Midbrain (tissue), 1 donor: ENCODE measurements at places on chromosomes 11 and 22.

- no peak for DNase-seq
These were observed 126.2 kb downstream of the KCNQ1 start for GRCh38 chr11:2570841-2571597.

GRCh38 chr11:45968901-45969300 lies 46.4 kb downstream of the LARGE2 start:
- no peak for DNase-seq

GRCh38 chr11:8608652-8609051 lies 14.6 kb upstream of the STK33 start:
- no peak for DNase-seq

DNA sequence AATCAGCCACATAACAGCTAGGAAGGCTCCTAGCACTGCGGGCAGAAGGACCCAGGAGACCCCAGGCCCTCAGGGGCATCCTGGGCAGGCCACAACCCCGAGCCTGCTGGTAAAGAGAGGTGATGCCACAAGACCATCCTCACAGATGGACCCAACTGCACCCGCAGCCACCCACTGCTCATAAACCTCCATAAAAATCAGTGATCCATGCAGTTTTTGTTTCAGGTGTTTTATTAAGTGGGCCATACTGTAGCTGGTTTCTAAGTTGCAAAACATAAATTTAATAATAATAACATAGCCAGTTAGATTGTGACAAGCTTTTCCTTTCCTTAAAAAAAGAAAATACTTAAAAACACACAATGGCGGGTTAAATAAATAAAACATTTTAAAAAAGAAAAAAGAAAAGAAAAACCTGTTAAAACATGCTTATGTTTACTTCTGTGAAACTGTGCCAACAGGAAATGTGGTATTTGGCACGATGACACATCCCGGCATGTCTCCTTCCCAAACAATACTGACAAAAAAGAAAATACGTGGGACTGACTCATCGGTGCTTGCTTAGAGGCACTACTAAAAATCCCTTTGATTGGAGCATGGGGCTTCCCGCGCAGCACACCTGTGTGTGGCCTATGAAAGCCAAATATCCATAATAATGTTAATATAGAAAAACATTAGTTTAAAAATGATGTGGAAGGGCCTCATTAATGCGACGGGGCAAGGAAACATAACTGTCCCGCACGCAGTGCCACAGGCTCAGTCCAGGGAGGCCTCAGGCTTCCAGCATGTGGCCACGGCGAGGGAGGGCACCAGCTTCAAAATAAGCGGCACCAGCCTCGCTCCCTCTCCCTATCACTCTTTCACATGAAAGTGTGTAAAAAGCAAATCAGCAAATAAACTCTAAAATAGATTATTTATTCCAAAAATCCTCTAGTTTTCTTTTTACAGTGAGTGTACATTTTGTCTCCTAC lies 47.5 kb upstream of the SCUBE2 start:
- DNase-seq, result no peak

DNA sequence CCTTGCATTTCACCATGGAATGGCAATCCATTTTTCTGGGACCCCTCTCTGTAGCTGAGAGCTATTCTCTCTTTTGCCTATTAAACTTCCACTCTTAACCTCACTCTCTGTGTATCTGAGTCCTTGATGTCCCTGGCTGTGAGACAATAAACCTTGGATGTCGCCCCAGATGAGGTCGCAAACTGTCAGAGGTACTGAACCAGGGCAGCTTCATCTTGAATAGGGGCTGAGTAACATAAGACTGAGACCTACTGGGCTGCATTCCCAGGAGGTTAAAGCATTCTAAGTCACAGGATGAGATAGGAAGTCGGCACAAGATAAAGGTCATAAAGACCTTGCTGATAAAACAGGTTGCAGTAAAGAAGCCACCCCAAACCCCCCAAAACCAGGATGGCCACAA lies 68.0 kb downstream of the RSF1 start:
- DNase-seq, result no peak

DNA sequence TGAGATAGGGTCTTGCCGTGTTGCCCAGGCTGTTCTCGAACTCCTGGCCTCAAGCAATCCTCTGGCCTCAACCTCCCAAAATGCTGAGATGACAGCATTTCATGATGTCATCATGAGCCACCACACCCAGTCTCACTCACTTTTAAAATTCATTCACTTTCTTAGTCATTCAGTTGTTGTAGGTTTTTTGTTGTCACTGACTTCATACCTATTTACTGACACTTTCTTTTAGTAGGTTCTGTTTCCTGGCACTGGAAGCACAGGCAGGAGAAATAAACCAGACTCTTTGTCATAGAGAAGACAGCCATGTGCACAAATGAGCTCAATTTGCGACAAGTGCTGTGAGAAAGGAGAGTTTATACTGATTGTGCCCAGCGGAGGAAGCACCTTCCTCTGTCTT lies 10.5 kb downstream of the ART5 start:
- DNase-seq, result no peak

GRCh38 chr11:132782102-132782501 lies 750.2 kb downstream of the OPCML start:
- DNase-seq, result no peak

DNA sequence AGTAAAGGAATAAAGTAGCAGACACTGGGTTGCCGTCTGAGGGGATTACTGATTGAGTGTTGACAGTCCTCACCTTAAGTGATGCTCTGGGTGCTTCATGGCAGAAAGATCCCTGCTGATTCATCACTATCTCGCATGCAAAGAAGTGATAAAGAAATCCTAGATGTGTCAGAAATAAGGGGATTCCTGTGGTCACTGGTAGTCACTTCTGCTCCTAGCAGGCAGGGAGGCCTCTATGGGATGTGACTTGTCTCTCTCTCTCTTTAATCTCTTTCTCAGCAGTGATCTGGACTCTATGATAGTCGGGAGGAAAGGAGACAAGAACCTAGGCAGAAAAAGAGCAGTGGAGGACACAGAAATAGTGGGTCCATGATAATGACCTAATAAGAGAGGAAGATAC lies 30.9 kb upstream of the OR56A1 start:
- no peak for DNase-seq

- DNase-seq, result no peak
These were observed 25.5 kb downstream of the UVRAG start for GRCh38 chr11:75840522-75840921.

GRCh38 chr11:27716216-27716615 lies 16.0 kb upstream of the BDNF start:
- DNase-seq, result no peak

GRCh38 chr11:47160753-47161133 lies 15.9 kb downstream of the ARFGAP2 start:
- DNase-seq, result no peak

DNA sequence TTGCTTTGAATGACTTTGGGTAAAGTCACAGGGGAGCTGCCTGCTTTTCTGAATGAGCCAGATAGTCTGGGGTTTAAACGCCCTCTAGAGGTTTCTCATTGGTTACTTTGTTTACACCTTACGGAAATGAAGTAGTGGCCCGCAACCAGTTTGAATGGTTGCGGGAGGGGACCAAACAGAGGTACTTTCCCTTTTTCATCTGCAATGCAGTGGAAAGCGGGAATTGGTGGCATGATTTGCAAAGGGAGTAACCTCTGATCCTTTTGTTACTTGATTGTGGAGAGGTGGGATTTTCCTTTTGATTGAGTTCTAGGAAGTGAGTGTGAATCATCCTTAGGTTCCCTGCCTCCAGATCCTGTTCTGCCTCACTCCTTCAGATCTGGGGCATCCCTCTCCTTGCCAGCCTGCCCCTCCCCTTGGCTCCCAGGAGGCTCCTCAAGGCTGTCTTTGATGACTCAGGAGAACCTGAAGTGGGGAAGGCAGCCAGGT lies 15.9 kb upstream of the GLYATL1 start:
- DNase-seq, result peak; percentile 32

- no peak for DNase-seq
These were observed 201.0 kb upstream of the CADM1 start for GRCh38 chr11:115705200-115705599.

- no peak for DNase-seq
These were observed 729 bp upstream of the ALX4 start for GRCh38 chr11:44310463-44311272.

GRCh38 chr11:61392981-61393595 lies 701 bp downstream of the TMEM216 start:
- DNase-seq, result no peak

DNA sequence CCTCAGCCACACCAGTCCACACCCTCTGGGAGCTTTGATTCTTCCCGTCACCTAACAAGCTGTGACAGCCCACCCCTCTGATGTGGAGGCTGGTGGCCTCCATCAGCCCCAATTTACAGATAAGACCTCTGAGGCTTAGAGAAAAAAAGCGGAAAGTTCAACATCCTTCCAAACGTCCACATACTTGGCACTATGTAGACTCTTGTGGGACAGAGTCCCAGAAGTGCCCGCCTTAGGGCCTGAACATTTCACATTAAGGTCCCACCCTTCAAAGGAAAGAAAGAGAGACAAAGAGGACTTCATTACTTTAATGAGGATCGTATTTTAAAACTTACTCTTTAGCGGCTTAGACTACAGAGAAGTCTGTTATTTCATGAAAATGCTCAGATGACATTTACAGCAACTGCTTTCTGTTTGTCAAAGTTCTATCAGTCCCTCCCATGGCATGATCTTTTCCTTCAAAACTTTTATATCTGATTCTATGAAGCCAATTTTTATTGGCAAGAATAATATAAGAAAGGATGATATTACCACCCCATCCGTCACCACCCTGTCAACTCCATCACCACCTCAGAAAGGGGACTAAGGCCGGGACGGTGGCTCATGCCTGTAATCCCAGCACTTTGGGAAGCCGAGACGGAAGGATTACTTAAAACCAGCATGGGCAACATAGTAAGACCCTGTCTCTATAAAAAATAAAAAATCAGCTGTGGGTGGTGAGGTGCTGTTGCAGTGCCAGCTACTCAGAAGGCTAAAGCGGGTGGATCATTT lies 15.7 kb upstream of the SCGB1A1 start:
- DNase-seq, result no peak

- no peak for DNase-seq
These were observed 3.4 kb downstream of the OR10V1 start for GRCh38 chr11:59710136-59710847.
